ENCODE measurements at places on chromosomes 3 and 15.

- no peak for DNase-seq
Measured at GRCh38 chr3:190120269-190121060, at the start of gene P3H2. Gene P3H2, minus strand, starts transcription at chr3:190120897. Its CDS starts 166 bp downstream, at chr3:190120731.

DNA sequence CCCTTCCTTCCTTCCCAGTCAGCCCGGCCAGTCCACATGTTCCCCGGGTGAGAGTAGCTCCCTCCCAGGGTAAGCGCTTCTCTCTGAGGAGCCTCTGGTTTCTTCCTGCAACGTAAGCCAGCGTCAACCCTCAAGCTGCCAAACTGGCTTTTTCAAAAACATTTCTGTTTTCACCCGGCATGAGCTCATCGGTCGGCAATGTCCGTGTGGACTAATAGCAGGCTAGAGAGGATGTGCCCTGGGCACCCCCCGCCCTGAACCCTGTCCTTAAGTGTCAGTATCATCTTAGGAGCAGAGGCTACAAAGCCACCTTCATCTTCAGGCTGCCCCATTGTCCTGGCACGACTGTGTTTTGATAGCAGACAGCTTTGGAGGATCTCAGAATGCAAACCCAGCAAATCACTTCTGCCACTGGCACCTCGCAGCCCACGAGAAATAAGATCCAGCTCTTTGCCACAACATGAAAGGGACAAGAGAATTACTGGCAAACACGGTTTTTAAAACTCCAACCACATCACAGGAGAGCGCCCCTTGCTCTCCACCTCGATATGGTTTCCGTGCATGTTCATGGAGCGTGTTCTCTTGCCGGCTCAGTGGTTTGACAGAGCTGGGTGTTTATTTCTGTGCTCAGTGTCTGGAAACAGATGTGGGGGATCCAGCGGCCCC is 9.9 kb downstream of the ALDH1A3 start:
- no peak for DNase-seq

DNA sequence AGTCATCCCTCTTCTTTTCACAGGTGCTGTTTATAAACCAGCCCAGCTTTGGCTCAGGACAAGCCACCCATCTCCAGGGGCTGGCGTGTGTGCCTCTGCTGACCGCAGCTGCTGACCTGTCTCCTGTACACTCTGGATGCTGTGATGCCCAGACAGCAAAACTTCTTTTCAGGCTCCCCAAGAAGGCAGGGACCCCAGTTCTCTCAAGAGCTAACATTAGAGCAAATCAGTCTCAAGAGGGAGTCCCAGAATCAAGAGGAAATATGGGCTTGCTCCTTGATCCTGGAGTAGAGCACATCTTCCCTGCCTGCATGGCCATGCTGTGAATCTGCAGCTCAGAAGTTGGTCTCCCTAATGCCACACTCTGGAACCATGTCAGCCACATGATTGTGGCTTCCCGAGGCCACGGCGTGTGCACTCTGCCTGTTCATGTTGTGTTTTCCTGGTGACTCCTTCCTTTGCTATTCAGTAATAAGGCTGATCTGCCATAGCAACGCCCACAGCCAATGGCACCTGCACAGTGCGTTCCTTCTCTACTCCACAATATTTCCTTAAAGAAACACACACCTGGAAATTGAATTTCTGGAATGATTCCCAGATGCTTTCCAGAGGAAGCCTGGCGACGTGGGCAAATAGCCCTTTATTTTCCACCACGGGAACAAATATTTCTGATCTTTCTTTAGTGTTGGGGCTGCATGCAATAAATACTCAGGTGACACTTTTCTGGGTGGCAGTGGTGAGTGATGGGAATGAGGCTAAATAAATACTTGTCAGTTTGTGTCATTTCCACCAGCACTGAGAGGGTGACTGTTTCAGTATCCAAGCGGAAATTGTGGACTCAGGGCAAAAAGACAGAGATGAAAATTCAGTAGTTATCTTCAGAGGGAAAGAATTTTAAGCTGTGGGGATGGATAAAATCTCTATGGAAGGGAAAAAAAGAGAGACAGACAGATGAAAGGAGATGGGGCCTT is 21.9 kb upstream of the THSD4 start:
- DNase-seq = no peak

DNA sequence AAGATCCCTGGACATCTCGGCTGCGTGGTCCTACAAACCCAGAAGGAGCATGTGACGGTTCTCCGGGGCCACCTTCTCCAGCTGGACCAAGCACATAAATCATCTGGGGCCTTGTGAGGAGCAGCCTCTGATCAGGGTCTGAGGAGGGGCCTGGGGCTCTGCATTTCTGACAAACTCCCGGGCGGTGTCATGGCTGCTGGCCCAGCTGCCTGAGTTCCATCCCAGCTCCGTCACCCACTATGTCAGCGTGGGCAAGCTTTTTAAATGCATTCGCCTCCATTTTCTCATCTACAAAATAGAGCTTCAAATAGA is 126.3 kb upstream of the MEF2A start:
- no peak for DNase-seq

DNA sequence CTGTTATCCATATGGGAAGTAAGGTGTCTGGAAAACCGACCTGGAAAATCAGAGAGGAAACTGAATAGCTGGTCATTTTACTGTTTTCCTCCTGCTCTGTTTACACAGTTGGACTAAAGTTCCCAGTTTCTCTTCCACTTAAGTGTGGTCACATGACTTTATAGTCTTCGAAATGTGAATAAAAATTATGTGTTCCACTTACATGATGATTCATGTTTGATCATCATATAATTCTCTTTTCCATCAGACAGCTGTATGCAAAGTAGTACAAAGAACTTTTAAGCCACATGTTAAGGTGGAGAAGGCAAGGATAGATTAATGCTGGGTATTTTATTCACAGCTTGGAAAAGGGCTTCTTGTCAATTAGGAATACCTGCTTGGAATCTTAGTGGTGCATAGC is 525.5 kb upstream of the BCHE start:
- no peak for DNase-seq

GRCh38 chr3:186798239-186798874 is 7.9 kb downstream of the RFC4 start:
- no peak for DNase-seq

DNA sequence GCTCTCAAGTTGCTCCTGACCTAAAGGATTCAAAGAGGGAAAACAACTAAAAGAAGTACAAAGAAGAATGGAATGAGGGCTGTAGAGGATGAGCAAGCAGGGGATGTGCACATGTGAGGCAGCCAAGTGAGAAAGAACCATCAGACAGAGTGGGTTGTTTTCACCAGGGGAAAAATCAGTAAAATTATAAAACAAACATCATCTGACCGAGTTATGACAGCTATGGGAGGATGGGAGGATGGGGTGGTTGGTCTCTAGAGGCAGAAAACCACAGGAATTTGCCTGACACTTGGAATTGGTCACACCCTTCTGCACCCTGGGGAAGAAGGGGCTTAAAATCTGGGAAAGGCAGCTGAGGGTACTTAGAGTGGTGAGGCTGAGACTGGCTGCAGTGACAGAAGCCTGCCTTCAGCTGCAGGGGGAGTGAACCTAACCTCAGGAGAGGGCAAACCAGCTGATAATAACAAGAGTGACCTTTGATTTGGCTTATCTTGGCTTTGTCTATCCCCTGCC is 10.1 kb downstream of the ARHGAP31 start:
- no peak for DNase-seq

GRCh38 chr3:119608405-119609000 is 10.8 kb downstream of the PLA1A start:
- no peak for DNase-seq

- peak; percentile 48 for DNase-seq
Measured at GRCh38 chr3:49017971-49018706, at the start of gene DALRD3. Gene DALRD3, minus strand, starts transcription at chr3:49018580. Its CDS starts 16 bp downstream, at chr3:49018564.

- DNase-seq = no peak
Measured at GRCh38 chr3:187383246-187383645, 15.1 kb downstream of the RTP4 start.

- DNase-seq = peak; percentile 94
Measured at GRCh38 chr15:40357723-40358470, at the start of gene DISP2. Gene DISP2, plus strand, starts transcription at chr15:40358219. Its CDS starts 103 bp downstream, at chr15:40358322.

- no peak for DNase-seq
Measured at GRCh38 chr15:94387849-94388441, 156.6 kb downstream of the MCTP2 start.

GRCh38 chr3:116984301-116984700 is 274.7 kb downstream of the TUSC7 start:
- no peak for DNase-seq

- no peak for DNase-seq
Measured at GRCh38 chr3:4494895-4495264, 1.7 kb downstream of the ITPR1 start.

DNA sequence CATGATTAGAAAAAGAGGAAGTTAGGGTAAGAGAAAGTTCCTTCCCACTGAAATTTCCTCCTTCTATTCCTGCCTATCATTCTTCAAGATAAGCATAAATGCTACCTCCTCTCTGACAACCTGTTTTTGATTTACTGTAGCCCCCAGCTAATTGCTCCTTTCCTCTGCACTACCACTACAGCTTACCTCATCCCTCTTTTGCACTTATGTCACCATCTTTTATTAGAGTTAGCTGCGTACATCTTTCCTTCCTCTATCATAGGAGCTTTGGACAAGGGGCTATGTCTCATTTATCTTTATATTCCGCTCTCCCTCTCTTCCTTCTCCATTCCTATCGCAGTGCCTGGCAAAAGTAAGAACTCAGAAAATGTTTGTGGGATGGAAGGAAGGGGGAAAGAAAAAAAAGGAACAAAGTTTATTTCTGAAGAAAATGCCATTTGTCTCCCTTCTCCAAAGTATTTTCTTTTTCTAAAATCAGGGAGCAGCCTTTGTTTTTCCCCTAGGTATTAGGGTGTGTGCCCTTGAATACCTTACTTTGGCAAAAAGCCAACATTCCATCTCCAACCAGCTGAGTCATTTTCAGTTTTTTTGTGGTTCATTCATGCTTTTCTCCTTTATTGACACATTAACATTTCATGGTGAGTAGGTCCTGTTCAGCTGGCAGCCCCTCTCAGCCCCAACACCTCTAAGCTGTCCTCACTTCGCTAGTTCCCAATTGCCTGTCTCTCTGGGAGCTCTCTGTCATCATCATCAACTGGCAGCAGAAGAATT is 87.6 kb upstream of the SOX2 start:
- no peak for DNase-seq

GRCh38 chr3:129482721-129483120 is 42.7 kb downstream of the IFT122 start:
- DNase-seq = no peak

DNA sequence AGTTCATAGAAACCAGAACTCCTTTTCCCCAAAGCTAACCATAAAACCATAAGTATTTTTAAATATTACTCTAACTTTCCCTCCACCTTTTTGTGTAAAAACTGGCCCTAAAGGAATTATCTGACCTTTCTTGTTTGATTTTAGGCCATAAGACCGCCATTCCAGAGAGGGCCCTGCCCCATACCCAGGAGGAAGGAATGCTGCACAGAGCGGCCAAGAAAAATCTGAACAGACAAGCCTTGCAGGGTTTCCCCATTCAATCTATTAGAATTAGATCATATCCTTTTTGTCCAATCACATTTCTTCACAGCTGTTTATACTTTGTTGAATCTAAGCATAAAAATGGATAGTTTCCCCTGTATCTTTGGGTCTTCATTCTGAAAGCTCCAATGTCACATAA is 97.1 kb downstream of the B3GALNT1 start:
- DNase-seq = no peak

DNA sequence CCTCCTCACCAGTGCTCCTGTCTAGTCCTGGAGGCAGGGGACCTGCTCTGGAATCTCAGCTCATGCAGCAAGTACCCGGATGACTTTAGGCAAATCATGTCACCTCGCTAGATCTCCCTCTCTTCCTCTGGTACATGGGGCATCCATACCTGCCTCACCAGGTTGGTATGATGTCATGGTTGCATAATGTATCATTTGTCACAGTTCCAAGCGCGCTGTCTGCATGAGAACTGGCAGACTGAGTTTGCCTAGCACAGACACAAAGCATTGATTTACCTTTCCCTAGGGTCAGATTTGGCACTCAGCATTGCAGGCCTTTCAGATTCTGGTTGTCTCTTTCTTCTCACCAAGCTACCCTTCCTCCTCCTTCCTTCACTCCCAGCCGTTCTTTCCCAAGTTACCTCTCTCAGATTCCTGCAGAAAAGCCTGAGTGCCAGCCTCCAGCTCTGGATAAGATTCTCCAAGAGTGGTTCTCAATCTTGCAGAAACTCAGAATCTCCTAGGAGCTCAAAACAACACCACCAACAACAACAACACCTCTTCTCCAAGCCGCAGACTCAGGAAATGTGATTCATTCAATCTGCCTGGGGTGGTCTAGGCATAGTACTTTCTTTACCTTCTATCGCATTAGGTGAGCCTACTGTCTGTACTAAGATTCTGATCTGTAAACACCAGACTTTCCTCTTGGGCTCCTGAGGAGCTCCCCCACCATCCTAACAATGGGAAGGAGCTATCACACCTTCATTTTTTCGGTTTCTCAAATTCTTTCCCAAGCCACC is 29.5 kb downstream of the FAM43A start:
- no peak for DNase-seq

- no peak for DNase-seq
Measured at GRCh38 chr3:108088697-108089096, 2.1 kb downstream of the CD47 start.

DNA sequence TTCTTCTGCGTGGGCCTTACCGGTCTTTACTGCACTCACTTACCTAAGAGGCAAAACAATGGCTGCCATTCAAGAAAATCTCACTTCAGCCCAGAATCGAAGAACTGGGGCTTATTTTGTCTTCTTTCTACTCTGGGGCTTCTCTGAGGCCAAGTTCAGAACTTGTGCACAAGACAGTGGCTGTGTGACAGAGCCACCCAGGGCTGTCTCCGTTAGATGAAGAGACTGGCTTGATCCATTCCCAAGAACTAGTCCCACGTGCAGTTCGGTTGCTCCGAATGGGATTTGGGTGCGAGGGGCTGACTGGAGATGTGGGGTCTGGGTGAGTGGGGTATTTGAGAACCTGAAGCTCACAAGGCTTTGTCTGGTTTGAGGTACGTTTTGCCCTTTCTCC is 795 bp upstream of the TCF12 start:
- no peak for DNase-seq

DNA sequence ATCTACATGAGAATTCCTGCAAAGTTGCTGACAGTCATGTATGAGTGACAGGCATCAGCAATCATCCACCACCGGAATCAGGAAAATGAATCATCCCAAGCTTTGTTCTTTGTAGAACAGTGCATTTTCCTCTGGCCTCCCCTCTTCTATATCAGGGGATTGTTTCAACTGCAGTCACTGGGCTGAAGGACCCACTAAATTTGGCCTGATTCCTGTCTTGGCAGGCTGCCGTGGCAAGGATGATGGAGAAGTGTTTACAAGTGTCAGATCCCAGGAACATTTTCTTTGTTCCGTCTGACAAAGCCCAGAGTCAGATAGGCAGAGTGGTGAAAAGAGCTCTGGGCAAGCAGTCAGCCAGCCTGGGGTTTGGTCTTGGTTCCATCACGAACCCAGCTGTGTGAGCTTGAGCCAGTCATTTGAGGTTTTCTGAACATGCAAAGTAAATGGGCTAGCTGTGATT is 175.1 kb upstream of the TSC22D2 start:
- no peak for DNase-seq
